ENCODE measurements at places on chromosomes 13 and 19. TPM values are rescaled to one million over a fixed set of nuclear protein-coding genes. Genes with fewer than 3 reads are reported as not detected.
A peak's percentile ranks its signal among the peaks of the same experiment; 100 is the strongest.

The ZNF729 gene
- total RNA-seq: not detected

The CDC37 gene
- total RNA-seq: 128 TPM

The ZNF460 gene
- total RNA-seq: 59.6 TPM

The ZNF799 gene
- total RNA-seq: 2.8 TPM

DNA sequence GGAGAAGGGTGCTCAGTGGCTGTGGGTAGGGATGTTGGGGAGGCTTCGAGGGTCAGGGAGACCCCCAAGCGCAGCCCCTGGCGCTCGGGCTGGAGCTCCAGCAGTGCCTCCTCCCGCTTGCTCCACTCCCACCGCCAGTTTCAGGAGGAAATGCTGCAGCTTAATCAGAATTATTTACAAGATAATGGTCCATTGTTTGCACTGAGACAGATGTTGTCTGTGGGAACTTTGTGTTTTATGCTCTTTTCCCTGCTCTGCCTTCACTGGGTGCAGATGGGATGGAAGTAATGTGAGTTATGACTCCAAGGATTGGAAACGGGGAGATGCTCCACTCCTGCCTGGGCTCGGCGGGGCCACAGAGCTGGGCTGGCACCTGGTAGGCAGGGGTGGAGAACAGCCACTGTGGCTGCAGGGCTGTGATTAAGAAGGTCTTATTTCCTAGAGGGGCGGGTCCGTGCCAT is 192.4 kb downstream of the ZNF536 start:
- no peak for DNase-seq

DNA sequence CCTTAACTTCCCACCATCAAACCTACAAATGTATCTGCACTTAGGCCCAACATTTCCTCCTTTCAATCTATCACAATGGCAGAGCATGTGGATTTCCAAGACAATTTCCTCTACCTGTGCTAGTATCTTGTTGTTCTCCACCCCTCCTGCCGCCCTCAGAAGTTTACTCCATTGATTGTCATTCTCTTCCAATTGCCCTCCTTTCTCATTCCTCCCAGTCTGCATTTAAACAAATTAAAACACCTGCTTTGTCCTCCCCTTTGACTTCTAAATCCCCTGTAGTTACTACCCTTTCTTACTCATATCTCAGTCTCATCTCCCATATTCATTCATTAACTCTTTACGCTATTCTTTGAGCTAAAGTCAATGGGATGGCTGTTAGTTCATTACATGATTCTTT is 370.6 kb downstream of the DIAPH3 start:
- DNase-seq: no peak

DNA sequence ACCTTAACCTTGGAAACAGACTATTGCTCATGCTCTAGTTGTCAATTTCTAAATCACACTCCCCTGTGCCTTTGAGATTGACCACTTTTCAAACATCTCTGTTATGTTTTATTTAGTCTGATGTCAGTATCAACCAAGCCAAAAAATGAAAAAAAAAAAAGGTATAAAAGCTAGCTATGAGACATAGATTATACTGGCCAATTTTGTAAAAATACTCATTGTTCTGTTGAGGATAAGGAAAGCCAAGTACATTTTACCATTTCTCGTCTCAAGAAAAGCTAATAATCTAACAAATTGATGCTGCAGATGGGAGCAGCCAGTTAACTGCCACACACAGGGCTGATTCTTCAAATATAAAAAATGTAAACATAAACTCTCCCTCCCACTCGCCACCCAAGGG is 572.6 kb upstream of the KLF12 start:
- DNase-seq: no peak

DNA sequence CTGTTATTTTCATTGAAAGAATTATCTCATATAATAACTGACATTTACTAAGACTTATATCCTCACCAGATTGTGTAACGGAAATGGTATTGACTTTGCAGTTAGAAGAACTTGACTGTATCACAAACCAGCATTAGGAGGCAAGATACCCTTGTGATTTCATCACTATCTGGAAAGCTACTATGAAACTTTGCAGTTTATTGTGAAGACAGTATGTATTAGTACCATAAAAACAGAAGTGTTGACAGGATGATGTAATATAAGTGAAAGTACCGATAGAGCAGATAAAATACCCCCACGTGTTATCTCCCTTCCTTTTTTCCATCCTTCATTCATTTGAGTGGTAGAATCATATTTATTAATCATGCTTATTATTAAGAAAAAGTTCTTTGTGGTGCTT is 365.7 kb upstream of the KLHL1 start:
- no peak for DNase-seq

DNA sequence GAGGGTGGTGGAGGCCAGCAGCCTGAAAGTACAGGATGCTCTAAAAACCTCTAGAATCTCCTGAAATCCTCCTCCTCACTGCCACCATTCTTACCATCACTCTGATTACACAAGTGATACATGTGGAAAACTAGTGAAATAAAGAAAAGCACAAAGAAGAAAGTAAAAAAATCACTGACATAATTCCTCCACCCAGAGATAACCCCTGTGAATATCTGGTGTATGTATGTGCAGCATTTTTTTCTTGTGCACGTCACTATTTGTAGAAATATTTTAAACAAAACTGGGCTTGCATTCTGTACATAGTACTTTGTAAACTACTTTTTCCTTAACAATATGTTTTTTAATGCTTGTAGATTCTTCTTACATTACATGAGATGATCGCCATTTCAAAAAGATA is 73.2 kb downstream of the CDADC1 start:
- DNase-seq: no peak

- peak; percentile 63 for DNase-seq
Measured at GRCh38 chr19:12774588-12775555, at the start of gene HOOK2. Gene HOOK2, minus strand, starts transcription at chr19:12775552. Its CDS starts 103 bp downstream, at chr19:12775449.

DNA sequence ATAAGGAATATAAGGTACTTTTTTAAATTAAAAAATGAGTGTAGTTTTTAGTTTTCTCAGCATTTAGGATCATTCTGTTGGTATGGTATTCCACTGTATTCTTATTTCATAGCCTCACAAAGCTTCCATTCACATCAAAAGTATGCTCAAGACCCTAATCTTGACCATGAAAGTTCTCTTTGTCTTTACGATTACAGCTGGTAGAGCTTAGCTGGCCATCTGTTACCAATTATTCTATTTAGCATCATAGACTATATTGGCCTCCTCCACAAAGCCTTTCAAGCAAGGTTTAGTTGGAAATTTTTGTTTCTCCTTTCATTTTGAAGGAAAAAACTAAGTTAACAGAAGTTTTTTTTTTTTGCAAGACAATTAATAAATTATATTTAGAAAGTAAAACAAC is 245.1 kb downstream of the KCTD12 start:
- no peak for DNase-seq

DNA sequence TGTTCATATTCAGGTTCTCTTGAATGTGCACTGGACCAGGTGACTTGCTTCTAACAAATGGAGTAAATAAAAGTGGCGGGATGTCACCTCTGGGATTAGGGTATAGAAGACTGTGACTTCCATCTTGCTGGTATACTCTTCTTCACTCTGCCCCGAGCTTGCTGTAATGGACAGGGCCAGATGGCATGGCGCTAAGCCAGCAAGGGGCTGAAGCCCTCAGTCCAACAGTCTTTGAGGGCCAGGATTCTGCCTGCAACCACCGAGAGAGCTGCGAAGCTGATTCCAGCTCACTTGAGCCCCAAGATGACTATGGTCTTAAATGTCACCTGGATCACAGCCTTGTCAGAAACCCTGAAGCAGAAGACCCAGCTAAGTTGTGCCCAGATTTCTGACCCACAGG is 600.0 kb downstream of the FGF9 start:
- no peak for DNase-seq

GRCh38 chr19:3503036-3503572 is 2.6 kb upstream of the DOHH start:
- DNase-seq: no peak

GRCh38 chr13:108154421-108154858 is 60.9 kb downstream of the LIG4 start:
- DNase-seq: no peak

- no peak for DNase-seq
Measured at GRCh38 chr13:90185734-90186133, 1161.8 kb upstream of the MIR17HG start.

DNA sequence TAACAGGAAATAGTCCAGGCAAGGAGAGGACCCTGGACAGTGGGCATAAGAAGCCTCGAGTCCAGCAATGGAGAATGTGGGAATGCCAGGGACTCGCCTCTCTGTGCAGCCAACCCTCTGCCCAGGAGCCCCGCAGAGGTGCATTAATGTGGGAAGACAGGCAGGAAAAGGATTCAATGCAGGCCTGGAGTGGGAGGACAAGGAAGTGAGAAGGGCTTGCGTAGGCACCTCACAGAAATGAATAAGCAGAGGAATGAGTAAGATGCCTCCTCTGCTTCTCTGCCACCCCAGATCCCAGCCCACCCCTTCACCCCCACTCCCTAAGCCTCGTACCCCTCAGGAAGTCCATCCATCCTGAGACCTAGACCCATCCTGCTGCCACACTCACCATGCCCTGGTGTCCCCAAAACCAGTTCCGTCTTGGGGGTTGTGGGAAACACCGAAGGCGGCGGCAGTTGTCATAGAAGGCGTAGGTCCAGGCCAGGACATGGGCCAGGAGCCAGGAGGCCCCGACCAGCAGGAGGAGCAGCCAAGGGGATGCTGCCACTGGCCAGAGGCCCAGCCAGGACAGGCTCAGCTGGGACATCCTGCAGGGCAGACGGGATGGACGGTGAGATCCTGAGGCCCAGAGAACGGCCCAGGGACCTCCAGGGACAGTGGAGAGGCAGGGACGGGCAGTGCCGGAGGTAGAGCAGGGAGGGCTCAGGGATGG is 692 bp downstream of the CYP4F2 start:
- DNase-seq: no peak

Data from esophagus squamous epithelium (tissue), 5 donors.